NCI-H2029 treated with DMSO at 0.1 percent for 48 hours (cell line): ENCODE measurements at places on chromosomes 7 and 10.

GRCh38 chr7:112721366-112721765, 68.8 kb downstream of the TMEM168 start:
- no peak for DNase-seq

DNA sequence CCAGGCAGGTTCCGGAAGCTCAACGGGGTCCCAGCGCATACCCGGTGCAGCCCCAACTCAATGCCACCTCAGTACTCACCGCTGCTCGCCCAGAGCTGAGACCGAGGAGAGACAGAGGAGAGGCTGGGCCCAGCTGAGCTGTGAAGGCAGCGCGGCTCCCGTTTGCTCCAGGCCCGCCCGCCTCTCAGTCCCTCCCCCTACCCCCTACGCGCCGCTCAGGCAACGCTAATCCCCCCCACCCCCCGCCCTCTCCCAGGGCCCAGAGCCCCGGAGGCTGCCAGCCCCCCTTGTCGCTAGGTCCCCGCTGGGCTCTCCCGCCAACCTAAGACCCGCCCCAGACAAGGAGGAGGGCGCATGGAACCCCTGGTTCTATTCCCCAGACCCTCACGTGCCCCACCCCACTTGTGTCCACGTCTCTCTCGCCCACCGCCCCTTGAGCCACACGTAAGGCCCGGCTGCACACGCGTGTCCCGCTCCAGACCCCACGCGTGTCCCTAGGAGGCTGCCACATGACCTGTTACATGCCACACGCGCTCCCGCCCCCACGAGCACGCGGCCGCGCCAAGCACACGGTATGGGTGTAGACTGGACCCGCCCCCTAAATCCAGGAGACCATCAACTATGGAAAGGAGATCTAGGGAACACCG, at the start of gene PSD:
Gene PSD, minus strand, starts transcription at position 164 of the 647 bp plus-strand sequence. CDS start 1,747 bp downstream, outside the sequence.
- DNase-seq: no peak

- DNase-seq: no peak
These were observed 223.7 kb upstream of the MKLN1 start for GRCh38 chr7:131103997-131104396.

DNA sequence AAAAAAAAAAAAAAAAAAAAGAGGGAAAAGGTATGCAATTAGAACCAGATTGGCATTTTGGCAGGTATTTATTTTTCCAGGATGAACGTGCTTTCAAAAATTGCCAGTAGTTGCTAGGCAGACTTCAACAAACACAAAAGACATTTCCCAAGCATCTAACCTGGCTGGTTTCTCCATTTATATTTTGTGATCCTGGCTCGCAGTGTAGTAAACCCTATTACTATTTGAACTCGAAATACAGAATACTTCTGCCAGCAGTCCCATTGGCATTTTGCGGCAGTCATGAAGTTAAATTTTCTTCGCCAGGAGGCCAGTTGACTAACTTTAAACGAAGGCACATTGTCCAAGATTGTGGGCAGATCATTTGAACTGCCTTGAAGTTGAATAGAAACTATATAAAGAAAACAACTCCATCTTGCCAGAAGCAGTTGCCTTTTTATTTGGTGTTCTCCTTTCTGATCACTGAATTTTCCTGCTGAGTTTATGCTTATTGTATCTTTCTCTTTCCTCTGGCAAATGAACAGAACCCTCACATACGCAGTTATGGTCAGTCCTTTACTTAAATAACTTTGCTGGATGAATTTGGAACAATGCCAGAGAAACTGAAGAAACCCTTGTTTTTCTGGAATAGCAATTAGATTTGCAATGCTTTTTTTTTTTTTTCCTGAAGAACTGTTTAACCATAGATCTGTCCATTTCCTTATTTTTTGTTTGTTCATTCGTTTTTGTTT, 132.9 kb downstream of the BICC1 start:
- DNase-seq: no peak

GRCh38 chr10:132429281-132430230, 32.6 kb downstream of the PWWP2B start:
- no peak for DNase-seq

DNA sequence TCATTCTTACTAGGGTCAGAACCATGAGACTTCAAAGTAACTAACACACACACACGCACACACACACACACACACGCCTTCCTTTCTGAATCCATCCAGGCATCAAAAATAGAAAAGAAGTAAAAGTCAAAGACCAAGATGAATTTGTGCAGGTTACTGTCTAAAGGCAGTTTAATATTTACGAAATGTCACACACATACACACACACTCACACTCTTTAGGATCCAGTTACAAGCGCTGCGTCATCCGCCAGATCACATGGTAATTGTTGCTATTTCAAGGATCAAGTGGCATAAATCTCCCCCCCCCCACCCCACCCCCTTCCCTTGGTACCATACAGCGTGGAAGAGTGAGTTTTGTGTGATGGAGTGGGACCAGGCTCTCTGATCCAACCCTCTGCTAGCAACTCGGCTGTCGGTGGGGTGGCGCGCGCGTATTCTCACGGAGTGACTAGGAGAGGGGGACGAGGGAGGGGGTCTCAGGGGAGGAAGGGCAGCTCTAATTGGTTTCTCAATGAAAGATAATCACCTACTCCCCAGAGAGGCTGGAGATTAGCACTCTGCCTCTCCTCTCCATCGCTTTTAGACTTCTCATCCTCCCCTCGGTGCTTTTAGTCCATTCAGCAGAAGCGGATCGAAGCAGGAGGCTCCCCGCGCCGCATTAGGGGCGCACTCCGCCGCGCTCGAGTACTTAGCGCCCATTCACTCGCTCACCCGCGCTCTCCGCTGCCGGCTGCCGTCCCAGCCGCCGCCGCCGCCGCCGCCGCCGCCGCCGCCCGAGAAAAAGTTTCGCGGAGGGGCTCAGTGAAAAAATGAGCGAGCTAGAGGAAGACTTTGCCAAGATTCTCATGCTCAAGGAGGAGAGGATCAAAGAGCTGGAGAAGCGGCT, 83.5 kb upstream of the PRKG1 start:
- DNase-seq: no peak

GRCh38 chr7:155941688-155942087, 129.4 kb upstream of the SHH start:
- DNase-seq: no peak

DNA sequence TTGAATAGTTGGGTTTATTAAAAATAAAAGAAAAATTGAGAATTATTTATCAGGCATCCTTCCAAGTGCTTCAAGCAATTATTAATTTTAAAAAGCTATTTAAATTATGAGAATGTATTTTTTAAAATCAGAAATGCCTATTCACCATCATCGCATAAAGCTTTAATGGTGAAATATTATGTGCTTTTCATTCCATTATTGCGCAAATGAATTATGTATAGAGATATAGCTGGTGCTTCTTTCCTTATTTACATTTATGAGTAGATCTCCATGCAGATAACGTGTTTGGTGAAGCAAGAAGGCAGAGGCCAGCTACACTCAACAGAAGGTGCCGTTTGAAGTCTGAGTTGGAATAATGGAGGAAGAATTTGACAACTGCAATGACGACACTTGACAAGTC, 549.1 kb upstream of the DPP6 start:
- no peak for DNase-seq

GRCh38 chr10:132541129-132541528, 3.5 kb downstream of the INPP5A start:
- DNase-seq: no peak

GRCh38 chr10:61939902-61940301, 38.4 kb downstream of the ARID5B start:
- no peak for DNase-seq

DNA sequence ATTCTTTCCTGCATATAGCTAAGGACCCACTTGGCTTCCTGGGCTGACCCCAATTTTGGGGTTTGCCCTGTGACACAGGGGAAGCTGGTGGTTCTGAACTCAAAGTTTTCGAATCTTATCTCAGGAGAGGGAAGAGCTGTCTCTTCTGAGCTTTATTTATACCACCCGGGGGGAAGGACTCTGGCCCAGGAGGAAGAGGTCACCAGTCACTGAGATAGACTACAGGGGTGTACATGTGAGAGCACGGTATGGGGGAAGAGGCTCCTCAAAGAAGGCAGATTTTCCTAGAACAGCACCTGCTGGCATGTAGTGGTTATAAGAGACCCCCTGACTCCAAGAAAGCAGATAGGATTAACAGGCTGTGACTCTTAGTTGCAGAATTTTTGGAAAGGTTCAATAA, 101.8 kb upstream of the ELMO1 start:
- DNase-seq: no peak
